ENCODE measurements at places on chromosomes 7 and 10.

DNA sequence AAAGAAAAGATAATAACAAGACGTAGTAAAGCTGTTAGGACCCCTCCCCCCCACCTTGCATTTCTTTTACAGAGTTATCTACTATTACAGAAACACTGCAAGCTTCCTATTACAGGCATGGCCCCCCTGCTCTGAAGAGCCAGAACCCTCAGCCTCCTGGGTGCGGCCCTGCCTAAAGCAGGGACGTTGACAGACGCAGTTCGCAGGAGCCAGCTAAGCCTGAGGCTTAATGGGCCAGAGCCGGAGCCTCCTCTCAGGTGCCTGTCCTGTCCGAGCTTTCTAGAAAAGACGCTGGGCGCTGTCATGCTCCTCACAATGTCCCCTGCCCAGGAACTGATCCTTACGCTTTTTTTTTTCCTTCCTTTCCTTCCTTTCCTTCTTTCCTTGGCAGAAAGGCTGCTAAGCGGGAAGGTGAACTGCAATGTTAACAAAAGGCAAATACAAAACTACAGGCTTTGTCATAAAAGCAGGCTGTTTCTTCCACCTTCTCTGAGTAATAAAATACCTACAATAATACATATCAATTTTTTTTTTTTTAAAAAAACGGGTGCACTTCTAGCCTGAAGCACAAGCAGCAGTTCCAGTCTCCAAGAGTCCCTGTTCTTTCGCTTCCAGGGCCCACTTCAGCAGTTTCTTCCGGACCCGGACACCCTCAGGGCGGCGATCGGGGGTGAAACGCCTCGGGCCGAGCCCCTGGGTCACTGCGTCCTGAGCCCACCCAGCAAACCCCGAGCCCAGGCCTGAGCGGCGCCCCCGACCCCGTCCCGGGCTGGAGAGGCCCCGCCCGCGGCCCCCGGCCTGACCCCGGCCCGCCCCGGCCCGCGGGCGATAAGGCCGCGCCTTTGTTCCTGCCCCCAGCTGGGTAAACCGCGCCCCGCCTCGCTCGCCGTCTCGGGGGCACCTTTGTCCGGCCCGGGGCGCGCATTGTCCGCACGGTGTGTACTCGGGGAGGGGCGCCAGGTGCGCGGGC is 11.2 kb downstream of the MNX1 start:
- DNase-seq: peak; percentile 52

- DNase-seq: no peak
These were observed 7.0 kb downstream of the KCNK18 start for GRCh38 chr10:117204316-117204715.

- DNase-seq: no peak
These were observed 79.7 kb upstream of the FERD3L start for GRCh38 chr7:19224951-19225350.

DNA sequence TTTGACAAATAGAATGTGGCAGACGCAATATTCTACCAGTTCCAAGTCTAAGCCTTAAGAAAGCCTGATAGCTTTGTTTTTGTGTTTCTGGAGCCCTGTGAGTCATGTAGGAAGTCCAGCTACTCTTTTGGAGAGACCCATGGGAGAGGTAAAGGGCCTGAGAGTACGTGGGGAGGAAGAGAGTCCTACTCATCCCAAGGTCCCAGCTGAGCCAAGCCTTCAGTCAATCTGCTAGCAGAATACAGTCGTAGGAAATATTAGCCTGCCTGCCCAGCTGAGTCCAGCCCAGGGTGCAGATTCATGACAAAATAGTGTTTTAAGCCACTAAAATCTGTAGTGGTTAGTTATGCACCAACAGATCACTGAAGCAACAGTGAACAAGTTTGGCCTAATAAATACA is 9.0 kb upstream of the GNA12 start:
- DNase-seq: no peak

DNA sequence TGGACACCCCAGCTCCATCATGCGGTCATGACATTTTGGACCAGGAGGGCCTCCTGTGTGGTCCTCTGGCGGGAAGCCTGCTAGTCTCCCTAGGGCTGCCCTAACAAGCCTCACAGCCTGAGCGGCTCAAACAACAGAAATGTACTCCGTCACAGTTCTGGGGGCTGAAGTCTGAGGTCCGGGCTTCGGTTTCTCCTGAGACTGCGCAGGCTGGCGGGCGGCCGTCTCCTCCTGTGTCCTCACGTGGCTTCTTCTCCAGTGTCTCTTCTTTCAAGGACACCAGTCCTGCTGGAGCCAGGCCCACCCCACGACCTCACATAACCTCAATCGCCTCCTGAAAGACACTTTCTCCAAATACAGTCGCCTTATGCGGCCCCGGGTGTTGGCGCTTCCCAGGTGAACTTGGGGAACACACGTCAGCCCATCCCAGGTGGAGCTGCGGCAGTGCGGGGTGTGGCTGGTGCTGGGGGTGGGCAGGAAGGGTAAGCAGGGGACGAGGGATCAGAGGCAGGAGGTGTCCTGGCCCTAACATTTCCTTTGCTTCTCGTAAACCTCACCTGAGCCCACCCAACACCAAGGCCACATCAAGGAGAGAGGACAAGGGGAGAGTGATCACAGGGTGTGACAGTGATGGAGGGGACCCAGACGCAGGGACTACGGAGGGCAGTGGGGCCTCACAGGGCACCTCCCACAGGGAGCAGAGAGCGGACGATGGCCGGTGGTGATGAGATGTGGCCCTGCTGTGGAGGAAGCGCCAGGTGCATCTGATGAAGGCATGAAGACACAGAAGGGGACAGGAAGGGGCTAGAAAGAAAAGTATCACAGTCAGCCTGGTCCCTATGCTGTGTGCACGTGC is 580.6 kb downstream of the PTPRN2 start:
- no peak for DNase-seq
